HCT116 (cell line): ENCODE measurements at places on chromosomes 12 and 14.
A peak's percentile ranks its signal among the peaks of the same experiment; 100 is the strongest.

DNA sequence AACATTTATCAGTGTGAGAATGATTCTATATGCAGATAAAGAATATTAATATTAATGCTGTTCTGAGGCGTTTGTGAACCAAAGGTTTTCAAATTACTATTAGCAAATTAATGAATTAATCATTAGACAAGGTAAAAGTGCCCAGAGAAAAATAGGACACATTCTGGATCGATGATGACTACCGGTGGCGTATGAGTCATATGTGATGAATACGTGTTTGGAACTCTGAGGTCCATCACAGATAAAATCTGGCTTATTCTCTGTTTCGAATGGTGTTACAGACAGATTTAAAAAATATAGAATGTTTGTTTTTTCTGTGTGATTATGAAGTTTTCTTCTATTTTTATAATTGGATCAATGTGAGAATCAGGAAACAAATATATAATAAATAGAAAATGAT is 79.2 kb upstream of the RTL1 start:
- DNase-seq: peak; percentile 36

- DNase-seq: no peak
Measured at GRCh38 chr14:56903304-56903969, 93.2 kb upstream of the OTX2 start.

DNA sequence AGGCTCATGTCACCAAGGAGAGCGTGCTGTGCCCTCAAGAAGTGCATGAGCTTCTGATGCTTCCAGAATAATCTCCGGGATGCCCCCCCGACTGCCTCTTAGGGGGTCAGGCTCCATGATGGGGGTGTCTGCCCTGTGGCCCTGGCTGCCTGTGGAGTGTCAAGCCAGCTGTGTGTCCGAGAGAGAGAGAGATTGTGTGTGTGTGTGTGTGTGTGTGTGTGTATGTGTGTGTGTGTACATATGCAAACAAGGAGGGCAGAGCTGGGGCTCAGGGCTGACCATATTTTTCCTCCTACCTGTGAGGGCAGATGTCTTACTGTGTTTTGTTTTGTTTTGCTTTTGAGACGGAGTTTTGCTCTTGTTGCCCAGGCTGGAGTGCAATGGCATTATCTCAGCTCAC is 5.6 kb upstream of the ALDH2 start:
- no peak for DNase-seq

DNA sequence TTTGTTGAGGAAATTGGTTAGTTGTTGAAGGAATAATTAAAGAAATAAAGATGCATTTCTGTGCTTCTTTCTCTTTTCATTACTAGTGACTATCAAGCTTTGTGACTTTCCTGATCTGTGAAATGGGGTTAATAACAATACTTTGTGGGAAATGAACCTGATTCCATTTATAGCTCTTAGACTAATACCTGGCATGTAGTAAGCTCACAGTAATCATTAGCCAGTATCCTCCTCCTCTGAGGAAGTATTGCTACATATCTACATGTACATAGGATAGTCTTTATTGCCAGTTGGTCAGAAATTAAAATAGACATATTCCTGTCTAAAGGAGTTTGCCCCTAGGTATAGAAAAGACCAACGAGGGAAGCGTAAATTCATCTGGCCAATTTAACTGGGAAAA is 1.8 kb upstream of the CCDC198 start:
- DNase-seq: no peak

DNA sequence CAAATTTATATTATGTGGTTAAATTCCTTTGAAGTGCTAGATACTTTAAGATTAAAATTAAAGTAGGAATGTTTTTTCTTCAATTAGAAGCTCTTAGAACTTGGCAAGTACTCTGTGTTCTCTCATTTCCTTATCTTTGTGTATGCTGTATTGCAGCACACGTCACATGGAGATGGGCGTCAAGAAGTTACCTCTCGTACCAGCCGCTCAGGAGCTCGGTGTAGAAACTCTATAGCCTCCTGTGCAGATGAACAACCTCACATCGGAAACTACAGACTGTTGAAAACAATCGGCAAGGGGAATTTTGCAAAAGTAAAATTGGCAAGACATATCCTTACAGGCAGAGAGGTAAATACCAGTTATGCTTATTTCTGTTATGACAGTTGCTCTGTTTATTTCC is 19.7 kb downstream of the MARK3 start:
- DNase-seq: no peak

DNA sequence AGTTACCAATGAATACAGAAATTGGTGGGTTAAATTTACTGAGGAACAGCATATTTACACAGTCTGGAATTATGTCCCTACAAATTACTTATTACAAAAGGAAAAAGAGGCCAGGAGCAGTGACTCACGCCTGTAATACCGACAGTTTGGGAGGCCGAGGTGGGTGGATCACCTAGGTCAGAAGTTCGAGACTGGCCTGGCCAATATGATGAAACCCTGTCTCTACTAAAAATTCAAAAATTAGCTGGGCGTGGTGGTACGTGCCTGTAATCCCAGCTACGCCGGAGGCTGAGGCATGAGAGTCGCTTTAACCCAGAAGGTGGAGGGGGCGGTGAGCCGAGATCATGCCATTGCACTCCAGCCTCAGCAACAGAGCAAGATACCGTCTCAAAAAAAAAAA is 52.6 kb downstream of the HECTD1 start:
- peak; percentile 34 for DNase-seq

GRCh38 chr12:64054079-64054520 is 168.0 kb downstream of the KICS2 start:
- DNase-seq: no peak

DNA sequence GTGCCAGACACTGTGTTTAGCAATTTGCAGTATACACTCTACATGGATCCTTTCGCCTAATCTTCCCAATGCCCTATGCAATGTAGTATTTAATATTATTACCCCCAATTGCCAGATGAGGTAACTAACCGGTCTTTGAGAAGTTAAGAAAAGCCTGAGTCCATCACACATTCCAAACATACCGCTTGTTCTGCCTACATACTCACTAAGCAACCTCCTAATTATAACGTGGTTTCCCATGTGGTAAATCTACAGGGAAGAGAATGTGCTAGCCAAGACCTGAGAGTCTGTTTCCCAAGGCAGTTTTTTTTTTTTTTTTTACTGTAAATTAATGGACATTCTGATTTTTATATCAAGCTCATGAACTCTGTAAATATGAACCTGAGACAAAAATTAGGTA is 37.2 kb downstream of the ATP2B1 start:
- DNase-seq: no peak

- DNase-seq: no peak
Measured at GRCh38 chr14:61511558-61511948, 183.8 kb upstream of the HIF1A start.

DNA sequence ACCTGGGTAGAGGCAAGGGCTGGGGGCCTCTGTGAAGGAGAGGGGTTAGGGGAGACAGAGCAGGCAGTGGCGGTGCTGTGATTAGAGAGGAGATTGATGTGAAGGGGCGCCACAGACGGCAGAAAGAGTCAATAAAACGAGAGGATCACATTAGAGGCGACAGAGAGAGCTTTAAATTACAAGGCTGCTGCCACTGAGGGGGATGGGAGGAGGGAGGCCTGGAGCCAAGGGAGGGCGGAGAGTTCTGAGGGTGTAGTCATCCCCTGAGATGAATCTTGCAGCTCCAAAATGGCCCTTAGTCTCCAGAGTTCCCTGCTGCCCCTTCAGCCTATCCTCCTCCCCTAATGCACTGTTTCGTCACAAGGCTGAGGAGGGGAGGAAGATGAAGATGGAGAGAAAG is 12.8 kb downstream of the ZFHX2 start:
- DNase-seq: no peak

DNA sequence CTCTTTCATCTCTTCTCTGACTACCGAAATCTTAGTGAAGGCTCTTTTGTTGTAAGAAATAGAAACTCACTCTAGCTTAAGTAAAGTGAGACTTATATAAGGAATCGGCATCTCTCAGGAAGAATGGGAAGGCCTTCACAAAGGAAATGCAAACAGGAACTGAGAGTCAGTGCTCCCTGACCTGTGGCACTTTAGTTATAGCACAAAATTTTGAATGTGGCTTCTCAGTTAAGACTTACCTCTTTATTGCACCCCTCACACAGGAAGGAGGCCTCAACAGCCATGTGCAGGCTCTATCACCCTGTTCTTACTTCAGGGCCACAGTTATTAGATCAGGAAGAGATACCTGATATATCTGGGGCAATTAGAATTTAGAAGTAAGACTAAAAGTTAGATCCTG is 224.7 kb upstream of the EGLN3 start:
- no peak for DNase-seq
